ENCODE measurements at places on chromosomes 16 and 17. TPM values are rescaled to one million over a fixed set of nuclear protein-coding genes. Genes with fewer than 3 reads are reported as not detected.

The EVPLL gene
- total RNA-seq = not detected

The HSD17B2 gene
- not detected for total RNA-seq

The MGAT5B gene
- total RNA-seq = 0.25 TPM

The ANKRD40CL gene
- not detected for total RNA-seq

The CD7 gene
- total RNA-seq = not detected

The CLDN7 gene
- total RNA-seq = 4.5 TPM

The CLDN9 gene
- total RNA-seq = not detected

The TK1 gene
- total RNA-seq = 209 TPM

The CTRB2 gene
- not detected for total RNA-seq

The WIPF2 gene
- 6.4 TPM for total RNA-seq

The CCL1 gene
- not detected for total RNA-seq

The PRDM7 gene
- total RNA-seq = not detected

The PRSS22 gene
- total RNA-seq = 0.12 TPM

The QRICH2 gene
- 3.0 TPM for total RNA-seq

The AXIN2 gene
- total RNA-seq = 1.2 TPM

The HSD11B2 gene
- total RNA-seq = not detected

The SNX20 gene
- total RNA-seq = not detected

The CSHL1 gene
- total RNA-seq = not detected

The CDC6 gene
- 41.8 TPM for total RNA-seq

The KDM6B gene
- 7.5 TPM for total RNA-seq

The TUBB3 gene
- 596 TPM for total RNA-seq

All from uterine smooth muscle cell (primary cell).